GOT3 (cell line): ENCODE measurements at places on chromosomes 11 and 22.

DNA sequence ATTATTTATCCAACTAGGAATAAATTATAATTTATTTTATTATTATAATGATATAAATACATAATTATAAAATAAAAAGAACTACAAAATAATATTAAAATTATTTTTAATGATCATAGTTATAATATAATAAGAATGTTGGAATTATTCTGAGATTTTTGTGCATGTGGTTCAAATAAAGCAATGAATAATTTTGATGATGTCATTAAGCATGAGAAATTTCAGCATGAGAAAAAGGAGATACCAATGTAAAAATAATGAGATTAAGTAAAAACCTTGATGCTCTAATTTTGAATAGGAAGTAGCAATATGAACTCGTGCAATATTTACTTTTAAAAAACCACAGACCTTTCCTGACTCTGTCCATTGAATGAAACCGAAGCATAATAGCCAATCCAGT is 181.8 kb upstream of the MTNR1B start:
- no peak for DNase-seq

GRCh38 chr11:2386591-2386990 is 9.5 kb downstream of the CD81 start:
- no peak for DNase-seq

DNA sequence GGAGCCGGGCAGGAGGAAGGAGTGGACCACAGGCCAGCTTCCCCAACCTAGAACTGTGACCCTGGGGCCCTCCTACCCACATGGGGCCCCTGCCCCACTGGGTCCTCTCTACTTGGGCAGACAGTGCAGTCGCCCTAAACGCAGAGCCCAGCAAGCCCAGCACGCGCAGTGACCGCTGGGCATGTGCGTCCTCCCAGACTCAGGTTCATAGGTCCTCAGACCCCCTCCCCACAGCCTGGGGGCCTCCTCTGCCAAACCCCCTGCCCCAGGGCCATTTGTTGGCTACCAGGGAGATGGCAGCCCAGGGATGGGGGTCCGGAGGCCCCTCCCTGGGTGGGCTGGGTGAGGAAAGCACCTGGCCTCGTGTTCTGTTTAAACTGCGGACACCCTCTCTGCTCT is 23.9 kb downstream of the RTN4R start:
- no peak for DNase-seq

DNA sequence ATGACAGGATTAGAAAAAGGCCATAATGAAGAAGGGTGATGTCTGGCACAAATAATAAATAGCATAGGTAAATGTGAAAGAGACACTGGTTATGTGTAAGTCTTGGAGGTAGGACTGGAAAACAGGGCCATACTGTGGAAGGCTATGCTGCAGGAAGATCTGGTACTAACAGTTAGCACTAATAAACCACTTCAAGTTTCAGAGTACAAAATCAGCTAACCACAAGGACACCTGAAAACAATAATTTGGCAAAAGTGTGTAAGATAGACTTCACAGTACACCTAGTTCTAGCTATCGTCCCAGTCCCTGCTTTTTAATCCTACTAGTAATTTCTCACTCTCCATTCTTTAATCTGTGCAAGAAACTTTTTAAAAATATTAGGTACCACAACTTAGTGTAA is 44.3 kb downstream of the CWF19L2 start:
- no peak for DNase-seq

DNA sequence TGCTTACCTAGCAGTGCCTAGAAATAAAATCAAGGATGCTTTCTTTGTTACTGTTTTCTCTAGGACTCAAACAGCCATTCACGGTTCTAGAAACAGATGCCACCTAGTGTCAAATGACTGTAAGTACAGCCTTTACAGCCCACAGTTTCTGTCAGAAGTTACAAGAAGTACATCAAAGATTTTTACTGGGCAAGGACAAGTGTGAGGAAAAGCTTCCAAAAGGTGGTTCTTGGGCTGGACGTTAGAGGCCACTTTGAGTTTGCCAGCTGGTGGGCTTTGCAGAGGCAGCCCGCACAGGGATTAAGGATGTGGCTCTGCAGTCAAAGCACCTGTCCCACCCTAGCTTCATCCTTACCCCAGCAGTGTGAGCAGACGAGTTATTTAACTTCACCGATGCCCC is 6.9 kb downstream of the KMT5B start:
- DNase-seq, result no peak

DNA sequence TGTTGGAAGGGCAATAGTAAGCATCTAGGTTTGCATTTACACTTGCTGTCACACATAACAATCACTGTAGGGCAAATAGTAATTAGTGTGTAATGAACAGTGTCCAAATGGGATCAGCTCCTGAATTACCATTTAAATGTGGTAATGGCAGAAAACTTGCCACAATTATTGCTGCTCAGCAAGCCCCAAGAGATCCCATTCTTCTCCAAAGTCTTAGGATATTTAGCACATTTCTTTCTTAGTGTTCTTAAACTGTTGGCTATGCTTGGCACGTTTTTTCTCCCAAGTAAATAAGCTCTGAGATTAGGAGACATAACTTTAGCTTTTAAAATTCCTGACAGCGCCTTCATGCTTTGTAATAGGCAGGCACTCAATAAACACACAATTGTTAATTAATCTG is 1037.0 kb downstream of the DLG2 start:
- DNase-seq, result no peak
